ENCODE measurements at places on chromosomes 2 and 18.

- peak; percentile 46 for DNase-seq
Observed at GRCh38 chr2:20448246-20448976, 1.5 kb downstream of the RHOB start.

- DNase-seq: peak; percentile 35
Observed at GRCh38 chr18:22378672-22379282, 38.9 kb downstream of the CTAGE1 start.

DNA sequence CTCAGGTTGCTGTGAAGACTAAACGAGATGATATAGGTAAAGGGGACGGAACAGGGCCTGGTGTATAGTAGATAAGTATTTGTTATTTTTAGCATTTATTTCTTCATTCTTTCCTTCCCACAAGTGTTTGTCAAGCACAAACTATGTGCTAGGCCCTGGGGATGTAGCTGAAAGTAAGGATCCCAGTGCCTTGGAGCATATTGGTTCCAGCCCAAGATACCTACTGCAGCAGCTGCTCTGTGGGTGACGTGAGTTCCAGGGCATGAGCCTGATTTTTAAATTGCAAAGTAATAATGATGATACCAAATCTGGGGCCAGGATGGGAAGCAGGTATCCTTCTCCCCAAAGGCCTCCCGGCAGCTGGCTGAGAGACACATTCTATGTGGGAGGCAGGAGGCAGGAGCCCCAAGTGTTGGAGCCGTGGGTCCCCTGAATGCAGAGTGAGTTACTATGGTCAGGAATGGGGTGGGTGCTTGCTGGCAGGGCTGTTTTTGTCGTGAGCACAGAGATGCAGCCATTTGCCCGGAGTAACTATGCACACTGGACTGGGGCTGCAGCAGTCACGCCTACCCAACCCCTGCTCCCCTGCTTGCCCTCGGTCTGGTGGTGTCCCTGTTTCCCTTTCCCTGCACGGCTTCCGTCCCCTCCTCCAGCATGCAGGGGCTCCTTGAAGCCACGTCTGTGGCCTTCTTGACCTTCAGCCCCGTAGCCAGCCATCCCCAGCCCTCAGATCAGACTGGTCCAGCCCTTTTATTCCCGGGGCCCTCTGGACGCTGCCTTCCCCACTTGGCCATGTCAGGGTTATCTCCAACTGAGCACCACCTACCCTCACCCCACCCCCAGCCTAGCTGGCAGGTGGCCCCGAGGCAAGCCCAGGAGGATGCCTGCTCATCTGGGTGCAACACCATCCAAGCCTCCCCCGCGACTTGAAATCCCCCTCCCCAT, 52.4 kb downstream of the INHBB start:
- peak; percentile 43 for DNase-seq

DNA sequence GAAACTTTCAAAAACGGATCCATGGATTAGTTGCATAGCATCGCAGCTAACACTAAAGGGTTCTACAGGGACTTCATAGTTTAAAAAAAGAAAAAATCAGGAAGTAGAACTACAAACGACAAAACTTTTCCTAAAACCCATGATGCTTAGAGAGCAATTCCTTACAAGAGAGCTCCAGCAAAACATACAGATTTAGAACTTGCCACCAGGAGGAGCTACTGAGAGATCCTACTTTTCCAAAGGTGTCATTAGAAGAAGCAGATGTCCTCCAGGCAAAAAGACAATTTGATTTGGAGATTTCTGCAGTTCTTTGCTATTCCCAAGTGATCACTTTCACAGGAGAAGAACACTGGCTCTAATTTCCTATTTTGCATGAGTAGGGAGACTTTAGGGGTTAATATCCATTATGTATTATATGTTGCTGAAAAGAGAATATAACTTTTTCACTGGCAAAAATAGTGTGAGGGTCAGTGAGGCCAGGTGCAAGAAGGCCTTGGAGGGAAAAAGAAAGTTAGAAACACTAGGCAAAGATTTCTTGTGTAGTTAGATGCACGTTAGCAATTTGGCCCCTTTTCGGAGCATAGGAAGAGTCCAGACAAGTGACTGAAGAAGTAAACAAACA, 436.2 kb downstream of the SUCLG1 start:
- peak; percentile 39 for DNase-seq

- DNase-seq: peak; percentile 89
Observed at GRCh38 chr18:59885579-59886163, 14.1 kb upstream of the PMAIP1 start.

DNA sequence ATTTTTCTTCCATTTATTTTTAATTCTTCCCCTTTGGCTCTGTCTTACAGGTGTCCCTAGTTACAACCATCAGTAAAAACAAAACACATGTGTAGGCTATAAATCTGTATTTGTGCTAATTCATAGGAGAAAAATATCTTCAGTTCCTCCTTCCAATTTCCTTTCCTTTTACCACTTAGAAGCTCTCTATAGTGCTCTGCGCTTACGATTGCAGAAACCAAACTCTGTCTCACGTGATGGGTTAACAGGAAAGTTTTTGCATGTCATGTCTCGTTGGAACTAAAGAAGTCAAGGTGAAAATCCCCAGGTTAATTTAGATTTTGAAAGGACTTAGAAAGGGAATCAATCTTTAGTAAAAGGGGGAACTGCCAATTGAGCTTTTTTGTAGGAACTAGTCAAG, 1390.5 kb upstream of the ZEB2 start:
- no peak for DNase-seq

GRCh38 chr2:65420712-65421431, 11.5 kb downstream of the SPRED2 start:
- peak; percentile 57 for DNase-seq

DNA sequence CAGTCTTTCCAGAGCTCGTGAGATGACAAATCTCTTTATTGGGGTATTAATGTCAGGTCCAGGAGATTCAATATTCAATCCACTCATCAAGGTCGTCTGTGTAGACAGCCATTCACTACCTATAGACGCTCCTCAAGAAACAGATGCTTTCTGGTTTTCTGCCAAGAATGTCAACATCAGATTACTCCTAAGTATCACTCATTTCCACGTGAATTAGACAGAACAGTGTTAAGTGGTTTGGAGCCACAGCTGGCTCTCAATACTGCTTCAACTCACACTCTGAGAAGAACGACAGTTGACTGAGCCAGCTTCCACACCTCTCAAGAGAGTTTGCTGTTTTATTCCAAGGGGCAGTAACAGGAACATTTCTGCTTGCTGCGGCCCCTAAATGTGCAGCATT, 113.5 kb upstream of the NEDD4L start:
- no peak for DNase-seq

- DNase-seq: no peak
Observed at GRCh38 chr18:49045585-49045984, 94.8 kb upstream of the SMAD7 start.

GRCh38 chr2:172456002-172456401, 28.6 kb downstream of the ITGA6 start:
- DNase-seq: no peak

- DNase-seq: no peak
Observed at GRCh38 chr2:109453371-109453995, 160.3 kb downstream of the SEPTIN10 start.

DNA sequence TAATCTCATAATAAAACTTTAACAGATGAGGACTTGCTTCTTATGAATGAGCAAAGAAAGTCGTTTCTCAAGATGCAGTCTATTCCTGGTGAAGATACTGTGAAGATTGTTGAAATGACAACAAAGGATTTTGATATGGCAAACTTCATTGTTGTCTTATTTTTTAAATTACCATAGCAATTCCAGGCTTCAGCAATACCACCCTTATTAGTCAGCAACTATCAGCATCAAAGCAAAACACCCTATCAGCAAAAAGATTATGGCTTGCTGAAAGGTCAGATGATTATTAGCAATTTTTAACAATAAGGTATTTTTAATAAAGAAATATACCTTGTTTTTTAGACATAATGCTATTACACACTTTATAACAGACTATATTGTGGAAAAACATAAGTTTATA, 88.3 kb downstream of the COL5A2 start:
- peak; percentile 51 for DNase-seq
